ENCODE measurements at places on chromosomes 4 and X. TPM values are rescaled to one million over a fixed set of nuclear protein-coding genes. Genes with fewer than 3 reads are reported as not detected.

ZXDB gene
- 5.6 TPM for polyA plus RNA-seq

GRCh38 chr4:2399216-2399615 is 19.2 kb downstream of the ZFYVE28 start:
- no peaks in the 10 kb centered on the region for H3K27me3 ChIP-seq
- DNase-seq, result no peak
- H3K27ac ChIP-seq, result no peak overlapping the region
- H3K36me3 ChIP-seq, result no peaks in the 10 kb centered on the region
- H3K4me3 ChIP-seq, result no peak overlapping the region

DNA sequence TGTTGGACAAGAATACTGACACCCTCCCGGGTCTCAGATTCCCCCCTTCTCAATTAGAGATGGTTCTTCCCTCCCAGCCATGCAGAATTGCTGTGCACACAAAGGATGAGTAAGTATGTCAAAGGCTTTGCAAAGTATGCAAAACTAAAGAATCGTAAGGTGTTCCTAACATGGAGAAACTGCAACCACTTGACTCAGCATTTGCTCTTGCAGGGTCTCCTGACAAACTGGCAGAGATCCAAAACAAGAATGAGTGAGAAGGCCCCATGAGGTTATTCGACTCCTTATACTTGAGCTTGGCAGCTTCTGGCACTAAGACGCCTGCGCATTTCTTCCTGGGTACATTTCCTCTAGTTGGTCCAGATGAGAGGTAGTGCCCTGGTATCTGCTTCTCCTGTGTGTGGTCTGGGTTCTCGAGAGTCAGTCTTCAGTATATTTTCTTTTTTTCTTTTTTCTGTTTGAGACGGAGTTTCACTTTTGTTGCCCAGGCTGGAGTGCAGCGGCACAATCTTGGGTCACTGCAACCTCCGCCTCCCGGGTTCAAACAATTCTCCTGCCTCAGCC is 8.2 kb downstream of the FAM184B start:
- no peak overlapping the region for H3K27ac ChIP-seq
- H3K4me1 ChIP-seq, result no peaks in the 10 kb centered on the region
- no peaks in the 10 kb centered on the region for H3K27me3 ChIP-seq
- no peaks in the 10 kb centered on the region for H3K36me3 ChIP-seq

DNA sequence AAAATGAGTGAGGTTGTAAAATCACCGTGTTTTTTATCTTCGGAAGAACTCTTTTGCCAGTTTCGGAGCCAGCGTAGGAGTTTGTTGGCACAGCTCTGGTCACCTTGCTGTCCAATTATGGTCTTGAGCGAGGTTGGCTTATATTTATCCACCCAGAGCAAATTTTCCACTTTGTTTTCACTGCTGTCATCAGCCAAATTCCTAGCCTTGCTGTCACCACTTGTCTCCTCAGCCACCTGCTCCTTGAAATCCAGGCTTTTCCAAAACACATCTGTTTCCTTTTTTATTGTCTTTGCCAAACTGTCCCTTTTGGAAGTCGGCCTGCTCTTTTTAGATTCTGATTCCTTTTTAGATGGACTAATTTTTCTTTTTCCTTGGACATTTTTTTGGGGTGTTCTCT is 57.6 kb downstream of the RFC1 start:
- no peak overlapping the region for H3K4me3 ChIP-seq
- peaks cover 48% of the 10 kb centered on the region for H3K36me3 ChIP-seq
- no peaks in the 10 kb centered on the region for H3K4me1 ChIP-seq
